HepG2 (cell line): ENCODE measurements at places on chromosomes 6 and 20.
A peak's percentile ranks its signal among the peaks of the same experiment; 100 is the strongest.

DNA sequence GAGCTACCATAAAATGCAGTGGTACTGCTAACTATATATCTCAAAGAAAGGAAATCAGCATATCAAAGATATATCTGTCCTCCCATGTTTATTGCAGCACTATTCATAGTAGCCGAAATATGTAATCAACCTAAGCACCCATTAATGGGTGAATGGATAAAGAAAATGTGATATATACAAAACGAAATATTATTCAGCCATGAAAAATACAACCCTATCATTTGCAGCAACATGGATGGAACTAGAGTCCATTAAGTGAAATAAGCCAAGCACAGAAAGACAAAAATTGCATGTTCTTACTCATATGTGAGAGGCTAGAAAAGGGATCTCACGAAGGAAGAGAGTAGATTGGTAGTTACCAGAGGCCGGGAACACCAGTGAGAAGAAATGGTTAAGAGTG lies 126.1 kb downstream of the PDE10A start:
- no peak for DNase-seq
- H3K27ac ChIP-seq: no peak overlapping the region
- H3K4me3 ChIP-seq: no peak overlapping the region
- no peaks in the 10 kb centered on the region for H3K4me1 ChIP-seq

DNA sequence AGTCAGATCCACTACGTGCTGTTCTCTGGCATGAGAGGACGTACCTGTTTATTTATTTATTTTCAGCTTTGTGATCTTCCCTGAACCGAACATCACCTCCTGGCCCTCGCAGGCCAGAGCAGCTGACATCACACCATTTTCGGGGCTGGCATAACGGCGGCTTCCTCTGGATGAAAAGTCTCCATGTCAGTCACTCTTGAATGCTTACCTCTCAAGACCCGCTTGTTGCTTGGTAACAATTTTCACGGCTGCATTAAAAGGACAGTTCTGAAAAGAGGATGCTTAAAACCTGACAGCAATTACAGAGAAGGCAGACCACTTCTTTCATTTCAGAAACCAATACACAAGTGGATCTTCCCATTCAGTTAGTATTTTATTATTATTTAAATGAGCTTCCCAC lies 159.8 kb upstream of the CDH4 start:
- DNase-seq: no peak
- no peak overlapping the region for H3K4me3 ChIP-seq
- H3K36me3 ChIP-seq: no peaks in the 10 kb centered on the region
- H3K27me3 ChIP-seq: no peaks in the 10 kb centered on the region
- no peak overlapping the region for H3K27ac ChIP-seq
- H3K4me1 ChIP-seq: no peaks in the 10 kb centered on the region

- no peak overlapping the region for H3K4me3 ChIP-seq
- no peaks in the 10 kb centered on the region for H3K36me3 ChIP-seq
- no peak for DNase-seq
- H3K4me1 ChIP-seq: no peaks in the 10 kb centered on the region
- H3K27ac ChIP-seq: no peak overlapping the region
These were observed 1148.3 kb downstream of the EPHA7 start for GRCh38 chr6:92271091-92271490.

- no peak overlapping the region for H3K27ac ChIP-seq
- H3K4me1 ChIP-seq: peaks cover 48% of the 10 kb centered on the region
- 0 out of 2 replicates have a peak, but pooled peaks cover 3% of the 10 kb centered on the region for H3K27me3 ChIP-seq
- H3K4me3 ChIP-seq: peak overlapping the region; percentile 98
These were observed 1.0 kb downstream of the HELZ2 start for GRCh38 chr20:63572788-63573646.

GRCh38 chr6:142087950-142088857 lies 44.5 kb upstream of the GJE1 start:
- no peak for DNase-seq
- no peaks in the 10 kb centered on the region for H3K4me1 ChIP-seq
- no peak overlapping the region for H3K4me3 ChIP-seq

DNA sequence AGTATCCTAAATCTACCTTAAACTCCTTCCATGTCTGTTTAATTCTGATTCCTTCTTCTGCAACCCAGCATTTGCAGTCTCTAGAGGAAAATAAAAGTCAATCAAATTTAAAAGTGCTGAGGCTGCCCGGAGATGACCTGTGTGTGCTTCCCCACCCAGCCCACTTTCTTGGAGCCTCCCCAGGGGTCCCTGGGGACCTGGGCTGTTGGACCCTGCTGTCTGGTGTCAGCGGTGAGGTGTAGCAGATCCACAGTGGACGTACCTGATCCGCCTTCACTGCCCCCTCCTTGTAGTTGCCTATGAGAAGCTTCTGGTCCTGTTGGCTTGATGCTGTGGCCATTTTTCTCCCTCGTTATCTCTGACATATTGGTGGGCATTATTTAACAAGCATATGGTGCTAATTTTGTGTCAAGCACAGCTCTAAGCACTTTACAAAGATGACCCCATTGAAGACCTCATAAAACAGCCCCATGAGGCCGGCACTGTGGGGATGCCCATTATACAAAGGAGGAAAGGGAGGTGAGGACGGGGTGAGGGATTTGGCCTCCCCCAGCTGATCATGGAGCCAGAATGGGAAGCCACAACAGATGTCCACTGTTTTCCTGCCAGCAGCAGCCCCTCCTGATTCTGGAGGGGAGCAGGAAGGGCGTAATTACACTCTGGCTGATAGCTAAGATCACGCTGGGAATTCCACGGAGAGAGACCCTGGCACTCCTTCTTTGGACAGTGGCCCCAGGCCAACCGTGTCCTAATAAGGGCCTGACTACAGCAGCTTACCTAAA lies 628.2 kb downstream of the CDH26 start:
- H3K27ac ChIP-seq: no peak overlapping the region
- no peaks in the 10 kb centered on the region for H3K36me3 ChIP-seq
- H3K27me3 ChIP-seq: no peaks in the 10 kb centered on the region
- DNase-seq: no peak
- no peaks in the 10 kb centered on the region for H3K4me1 ChIP-seq

DNA sequence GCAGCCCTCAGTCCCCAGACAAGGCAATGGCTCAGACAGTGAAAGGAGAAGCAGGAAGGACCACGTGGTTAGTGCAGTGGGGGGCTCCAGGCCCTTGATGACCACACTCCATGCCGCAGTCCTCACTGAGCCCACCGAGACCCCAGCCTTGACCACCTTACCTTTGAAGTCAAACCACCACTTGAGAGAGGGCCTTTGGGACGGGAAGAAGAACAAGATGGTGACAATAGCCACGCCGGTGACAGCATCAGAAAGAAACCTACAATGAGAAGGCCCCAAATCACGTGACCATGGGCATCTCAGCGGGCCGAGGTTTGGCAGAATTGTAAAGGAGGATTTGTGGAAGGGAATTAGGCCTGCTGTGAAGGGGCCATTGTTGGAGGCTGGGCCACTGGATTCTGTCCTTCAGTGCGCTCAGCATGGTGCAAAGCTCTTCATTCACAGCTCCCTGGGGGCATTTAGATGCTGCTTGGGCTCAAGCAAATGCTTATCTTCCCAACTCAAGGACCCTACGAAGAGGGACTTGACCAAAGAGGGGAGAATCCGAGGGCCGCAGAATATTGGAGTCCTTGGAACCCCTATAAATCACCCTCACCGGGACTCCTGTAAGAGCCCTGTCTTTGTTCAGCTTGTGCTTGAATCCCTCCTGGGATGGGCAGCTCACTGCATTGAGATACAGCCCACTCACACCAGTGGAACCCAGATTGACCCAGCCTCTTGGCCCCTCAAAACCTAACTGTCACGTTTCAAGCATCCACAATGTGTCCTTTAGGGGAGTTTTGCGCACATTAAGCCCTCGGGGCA lies 33.2 kb upstream of the OCSTAMP start:
- peak overlapping the region; percentile 16 for H3K27ac ChIP-seq
- H3K4me1 ChIP-seq: peaks cover 39% of the 10 kb centered on the region
- H3K27me3 ChIP-seq: no peaks in the 10 kb centered on the region

- DNase-seq: no peak
- H3K27ac ChIP-seq: no peak overlapping the region
- H3K4me1 ChIP-seq: no peaks in the 10 kb centered on the region
- H3K4me3 ChIP-seq: no peak overlapping the region
These were observed 74.8 kb upstream of the KIF16B start for GRCh38 chr20:16647875-16648597.

GRCh38 chr6:111597291-111598086 lies 8.2 kb downstream of the TRAF3IP2 start:
- H3K27ac ChIP-seq: peak overlapping the region; percentile 53
- H3K4me1 ChIP-seq: peaks cover 62% of the 10 kb centered on the region
- no peaks in the 10 kb centered on the region for H3K27me3 ChIP-seq
- peak; percentile 70 for DNase-seq
- H3K4me3 ChIP-seq: 0 out of 2 replicates have a peak overlapping the region, but pooled peaks have one; percentile 14

DNA sequence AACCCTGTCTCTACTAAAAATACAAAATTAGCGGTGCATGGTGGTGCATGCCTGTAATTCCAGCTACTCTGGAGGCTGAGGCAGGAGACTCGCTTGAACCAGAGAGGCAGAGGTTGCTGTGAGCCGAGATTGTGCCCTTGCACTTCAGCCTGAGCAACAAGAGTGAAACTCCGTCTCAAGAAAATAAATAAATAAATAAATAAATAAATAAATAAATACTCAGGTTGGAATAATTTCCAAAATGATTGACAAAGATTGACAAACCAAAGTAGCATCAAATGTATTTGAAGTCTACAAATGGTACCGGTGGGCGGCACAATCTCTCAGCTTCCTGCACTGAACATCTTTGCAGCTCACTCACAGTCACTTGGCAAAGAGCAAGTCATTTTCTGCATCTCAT lies 144.1 kb upstream of the NRSN1 start:
- H3K4me1 ChIP-seq: no peaks in the 10 kb centered on the region
- no peak for DNase-seq

DNA sequence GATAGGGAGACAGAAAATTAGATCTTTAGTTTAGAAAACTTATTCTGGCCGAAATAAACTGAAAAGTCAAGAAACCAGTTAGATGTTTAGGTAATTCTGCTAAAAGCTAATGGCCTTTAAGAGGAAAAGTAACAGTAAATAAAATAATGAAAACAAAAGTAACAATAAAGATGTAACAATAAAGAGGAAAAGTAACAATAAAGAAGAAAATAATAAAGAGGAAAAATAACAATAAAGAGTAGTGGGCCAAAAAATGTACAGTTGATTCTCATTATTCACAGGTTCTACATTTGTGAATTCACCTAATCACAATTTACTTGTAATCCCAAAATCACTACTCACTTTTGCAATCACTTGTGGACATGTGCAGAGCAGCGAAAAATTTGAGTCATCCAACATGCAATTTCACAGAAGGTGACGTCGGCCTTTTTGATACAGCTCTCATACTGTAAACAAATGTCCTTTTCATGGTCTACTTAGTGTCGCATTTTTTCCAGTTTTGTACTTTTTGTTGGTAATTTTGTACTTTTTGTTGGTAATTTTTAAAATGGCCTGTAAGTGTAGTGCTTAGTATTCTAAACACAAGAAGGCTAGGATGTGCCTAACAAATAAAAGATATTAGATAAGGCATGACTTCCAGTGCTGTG lies 24.0 kb downstream of the HBS1L start:
- no peak for DNase-seq
- H3K27ac ChIP-seq: no peak overlapping the region
- H3K4me1 ChIP-seq: no peaks in the 10 kb centered on the region
- H3K36me3 ChIP-seq: peaks cover 4% of the 10 kb centered on the region
- no peaks in the 10 kb centered on the region for H3K27me3 ChIP-seq
- no peak overlapping the region for H3K4me3 ChIP-seq

- DNase-seq: peak; percentile 91
- no peaks in the 10 kb centered on the region for H3K36me3 ChIP-seq
- no peaks in the 10 kb centered on the region for H3K27me3 ChIP-seq
- H3K27ac ChIP-seq: peak overlapping the region; percentile 79
- peaks cover 86% of the 10 kb centered on the region for H3K4me1 ChIP-seq
These were observed 54.8 kb downstream of the DACT2 start for GRCh38 chr6:168264593-168265335.

GRCh38 chr20:33648396-33649004 lies 13.6 kb upstream of the C20orf144 start:
- no peaks in the 10 kb centered on the region for H3K27me3 ChIP-seq
- no peak for DNase-seq
- no peak overlapping the region for H3K27ac ChIP-seq
- H3K36me3 ChIP-seq: peaks cover 24% of the 10 kb centered on the region
- peaks cover 22% of the 10 kb centered on the region for H3K4me1 ChIP-seq

- H3K27me3 ChIP-seq: no peaks in the 10 kb centered on the region; the same call in 1 of the 2 replicates
- H3K27ac ChIP-seq: no peak overlapping the region
- peaks cover 45% of the 10 kb centered on the region for H3K4me1 ChIP-seq
- H3K36me3 ChIP-seq: no peaks in the 10 kb centered on the region
- peak; percentile 65 for DNase-seq
These were observed 36.2 kb upstream of the DSP start for GRCh38 chr6:7505189-7505699.

- H3K27ac ChIP-seq: no peak overlapping the region
- no peaks in the 10 kb centered on the region for H3K4me1 ChIP-seq
- peaks cover 2% of the 10 kb centered on the region; the same call in 1 of the 2 replicates for H3K27me3 ChIP-seq
- no peak for DNase-seq
- H3K4me3 ChIP-seq: no peak overlapping the region
These were observed 23.1 kb downstream of the NCR2 start for GRCh38 chr6:41358503-41358902.

DNA sequence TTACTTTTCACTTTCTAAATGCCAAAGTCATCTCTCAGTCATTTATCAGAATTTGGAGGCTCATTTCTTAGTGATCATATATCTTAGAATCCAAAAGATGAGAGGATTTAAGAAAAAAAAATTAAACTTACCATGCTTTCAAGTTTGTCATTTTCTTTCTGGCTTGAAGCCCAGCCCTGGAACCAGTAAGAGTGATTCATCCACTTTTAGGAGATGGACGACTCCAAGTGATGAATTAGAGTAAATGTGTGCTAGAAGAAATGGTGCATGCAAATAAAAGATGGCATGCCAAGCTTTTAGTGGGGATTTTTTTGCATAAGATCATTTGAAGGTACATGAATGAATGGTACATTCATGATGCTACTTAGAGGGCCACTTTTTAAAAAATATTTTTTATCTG lies 20.1 kb downstream of the PLCB1 start:
- H3K27ac ChIP-seq: no peak overlapping the region
- no peaks in the 10 kb centered on the region for H3K27me3 ChIP-seq
- H3K36me3 ChIP-seq: peaks cover 38% of the 10 kb centered on the region
- no peak overlapping the region for H3K4me3 ChIP-seq
- H3K4me1 ChIP-seq: peaks cover 45% of the 10 kb centered on the region
- DNase-seq: no peak

GRCh38 chr6:89411145-89412070 lies 665 bp downstream of the RRAGD start:
- peak overlapping the region; percentile 60 for H3K4me3 ChIP-seq
- H3K27ac ChIP-seq: no peak overlapping the region
- no peak for DNase-seq

DNA sequence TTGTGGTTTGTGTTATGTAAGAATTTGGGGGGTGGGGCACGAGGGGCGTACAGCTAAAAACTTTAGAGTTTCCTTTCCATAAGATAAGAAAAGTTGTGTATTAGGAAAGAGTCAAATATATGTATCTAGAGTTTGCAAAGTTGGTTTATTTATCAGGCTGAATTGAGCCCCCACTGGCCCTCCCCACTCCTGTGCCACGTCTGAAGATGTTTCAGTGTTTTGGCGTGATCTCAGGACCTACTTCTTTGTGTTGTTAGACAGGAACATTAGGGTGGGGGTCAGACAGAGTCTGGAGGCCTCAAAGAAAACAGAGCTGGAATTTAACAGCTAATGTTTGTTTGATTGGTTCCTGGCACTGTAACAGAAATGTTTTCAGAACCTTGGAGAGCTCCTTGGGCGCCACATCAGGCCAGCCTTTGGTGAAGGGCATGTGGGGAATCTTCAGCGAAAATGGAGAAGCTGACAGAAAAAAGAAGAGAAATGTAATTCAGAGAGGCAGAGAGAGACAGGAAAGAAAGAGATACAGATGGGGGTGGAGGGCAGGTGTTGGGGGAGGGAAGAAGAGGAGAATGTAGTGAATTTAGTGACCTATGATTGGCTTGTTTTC lies 674 bp downstream of the NRSN1 start:
- H3K4me1 ChIP-seq: peaks cover 22% of the 10 kb centered on the region
- H3K27me3 ChIP-seq: no peaks in the 10 kb centered on the region
- peak overlapping the region; percentile 67 for H3K4me3 ChIP-seq
- H3K27ac ChIP-seq: no peak overlapping the region
- no peaks in the 10 kb centered on the region for H3K36me3 ChIP-seq
